NCI-H2107 (cell line): ENCODE measurements at places on chromosomes 6 and 20.

GRCh38 chr6:40894962-40895799 is 143.8 kb downstream of the UNC5CL start:
- no peak for DNase-seq

DNA sequence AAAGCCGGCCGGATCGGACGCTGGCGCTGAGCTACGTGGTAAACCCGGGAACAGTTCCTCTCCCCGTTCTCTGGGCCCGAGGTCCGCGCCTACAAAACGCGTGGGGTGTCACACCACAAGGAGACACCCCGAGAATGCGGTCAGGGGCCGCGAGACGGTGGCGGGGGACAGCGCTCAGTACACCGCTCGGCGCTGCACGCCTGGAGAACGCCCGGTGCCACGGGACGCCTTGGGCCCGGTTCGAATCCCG is 670 bp downstream of the NCOA5 start:
- DNase-seq, result no peak

DNA sequence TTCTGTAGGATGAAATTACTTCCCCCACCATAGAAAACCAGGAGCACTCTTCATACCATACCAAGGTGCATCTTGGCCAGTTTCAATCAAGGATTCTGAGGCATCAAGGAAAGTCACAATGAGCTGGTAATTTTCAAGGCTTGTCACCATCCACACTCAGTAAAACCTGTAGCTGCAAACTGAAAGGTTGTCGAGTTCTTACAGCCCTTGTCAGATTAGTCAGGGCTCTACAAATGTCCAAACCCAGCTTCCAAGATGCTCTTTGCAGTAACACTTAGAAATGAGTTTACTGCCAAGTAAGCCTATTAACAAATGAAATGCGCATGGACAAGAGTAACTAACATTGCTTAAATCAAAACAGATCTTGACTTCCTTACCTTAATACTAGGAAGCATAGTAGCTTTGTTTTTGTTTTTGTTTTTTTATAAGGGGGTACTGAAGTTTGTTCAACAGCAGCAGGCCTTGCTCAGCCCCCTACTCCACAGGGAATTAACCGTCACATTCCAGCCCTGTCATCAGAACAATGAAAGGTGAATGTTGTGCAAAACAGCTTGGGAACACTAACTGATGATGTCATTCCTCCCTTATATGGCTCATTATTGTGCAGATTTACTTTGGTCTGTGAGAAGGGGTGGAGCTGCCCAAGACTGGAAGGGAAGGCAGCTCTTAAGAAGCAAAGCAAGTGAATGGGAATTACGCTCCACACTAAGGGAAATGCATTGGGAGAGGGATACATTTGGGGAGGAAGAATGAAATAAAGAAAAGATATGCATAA is 49.9 kb upstream of the TMEM30A start:
- DNase-seq, result no peak

DNA sequence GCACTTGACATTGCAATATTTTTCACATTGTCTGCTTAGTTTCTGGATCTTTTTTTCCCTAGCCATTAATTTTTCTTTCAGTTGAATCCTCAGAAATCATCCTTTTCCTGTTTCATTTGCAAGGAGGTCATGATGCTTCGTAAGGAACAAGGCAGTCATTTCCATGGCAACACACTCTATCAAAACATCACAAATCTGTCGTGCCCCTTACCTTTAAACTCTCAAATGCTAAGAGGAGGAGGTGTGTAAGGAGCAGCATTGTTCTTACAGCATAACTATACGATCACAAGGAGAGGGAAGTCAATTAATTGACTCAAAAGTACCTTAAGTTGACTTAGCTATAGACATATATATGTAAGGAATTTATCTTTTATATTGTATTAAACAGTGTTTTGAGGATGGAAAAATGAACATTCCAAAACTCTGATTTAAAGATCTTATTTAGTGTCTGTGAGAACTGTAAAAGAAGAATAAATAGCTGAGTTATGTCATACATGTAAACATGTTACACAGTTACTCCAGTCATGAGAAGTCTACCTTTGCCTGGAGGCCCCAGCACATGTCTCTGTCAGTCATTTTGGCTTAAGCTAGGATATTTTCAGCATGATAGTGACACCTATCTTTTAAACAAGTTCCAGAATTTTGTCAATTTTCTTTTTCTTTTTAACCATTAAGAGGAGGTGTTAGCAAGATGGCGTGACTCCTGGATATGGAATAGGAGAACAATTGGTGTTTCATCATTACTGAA is 41.6 kb downstream of the CDKAL1 start:
- no peak for DNase-seq
